ENCODE measurements at places on chromosomes 3 and 15. TPM values are rescaled to one million over a fixed set of nuclear protein-coding genes. Genes with fewer than 3 reads are reported as not detected.

PTH1R gene
- 0.29 TPM for total RNA-seq

ATP13A5 gene
- total RNA-seq, result not detected

TGM5 gene
- total RNA-seq, result not detected

ST6GAL1 gene
- 8.0 TPM for total RNA-seq

C3orf22 gene
- total RNA-seq, result not detected

TGM4 gene
- not detected for total RNA-seq

ARNT2 gene
- total RNA-seq, result 30.0 TPM

P2RY12 gene
- not detected for total RNA-seq

DNA sequence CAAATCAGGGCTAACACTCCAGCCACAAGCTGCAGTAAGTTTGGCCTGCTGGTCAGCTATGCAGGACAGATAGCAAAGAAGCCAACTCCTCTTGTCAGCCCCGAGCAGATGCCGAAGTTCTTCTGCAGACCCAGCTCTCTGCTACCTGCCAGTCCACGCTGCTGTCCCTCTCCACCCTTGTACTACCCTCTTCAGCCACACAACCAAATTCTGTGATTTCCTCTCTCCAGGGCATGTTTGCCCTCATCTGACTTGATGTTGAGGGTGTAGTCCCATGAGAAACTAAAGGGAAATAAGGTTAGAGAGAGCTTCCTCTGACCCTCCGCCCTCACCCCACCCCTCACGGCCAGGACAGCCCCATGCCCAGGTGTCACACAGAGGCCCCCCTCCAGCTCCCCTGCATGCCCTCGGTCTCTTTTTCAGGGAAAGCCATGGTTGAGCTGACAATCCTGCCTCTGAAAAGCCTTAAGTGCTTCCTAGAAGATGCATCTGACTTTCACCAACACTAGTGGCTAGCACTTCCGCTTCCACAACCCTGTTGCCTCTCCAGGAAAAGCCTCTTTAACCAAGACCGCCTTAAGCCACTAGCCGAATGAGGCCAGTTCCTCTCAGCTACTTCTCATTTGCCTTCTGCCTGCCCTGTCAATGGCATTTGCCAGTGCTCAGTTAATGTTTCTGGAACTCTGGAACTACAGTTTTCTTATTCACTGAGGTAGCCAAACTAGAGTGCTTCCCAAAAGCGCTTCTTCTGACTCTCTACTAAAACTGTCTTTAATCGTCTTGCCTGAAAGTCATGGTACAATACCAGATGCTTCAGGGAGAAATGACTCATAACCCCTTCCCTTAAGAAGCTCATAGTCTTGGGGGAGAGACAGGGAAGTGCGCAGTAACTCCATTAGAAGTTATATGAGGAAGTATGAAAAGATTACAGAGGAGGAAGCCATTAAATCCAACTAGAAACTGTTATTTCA lies 300.4 kb upstream of the STT3B start:
- H3K4me3 ChIP-seq, result no peak overlapping the region
- peak; percentile 55 for DNase-seq
- peaks cover 25% of the 10 kb centered on the region for H3K27me3 ChIP-seq

DNA sequence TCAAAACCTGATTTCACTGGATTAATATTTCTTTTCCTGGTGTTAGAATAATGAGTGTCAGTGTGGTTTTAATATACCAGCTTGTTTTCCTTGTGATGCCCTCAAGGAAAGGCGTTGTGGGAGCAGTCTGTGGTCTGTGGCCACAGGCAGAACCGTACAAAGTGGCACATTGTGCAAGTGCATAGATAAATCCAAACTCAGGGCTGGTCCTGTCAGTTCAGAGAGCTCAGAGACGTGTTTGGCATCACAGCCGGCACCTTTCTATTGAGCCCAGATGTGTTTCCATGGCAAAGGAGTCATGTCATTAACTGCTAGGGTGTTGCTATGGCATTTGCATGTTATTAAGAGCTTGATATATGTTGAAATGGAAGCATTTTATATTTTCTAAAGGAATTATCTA lies 289.9 kb upstream of the RASGRP1 start:
- no peaks in the 10 kb centered on the region for H3K27me3 ChIP-seq
- DNase-seq, result no peak
- no peak overlapping the region for H3K27ac ChIP-seq
- no peak overlapping the region for H3K4me3 ChIP-seq

GRCh38 chr15:99197856-99198255 lies 51.5 kb downstream of the TTC23 start:
- no peak overlapping the region for H3K27ac ChIP-seq
- no peaks in the 10 kb centered on the region for H3K27me3 ChIP-seq
- peaks cover 6% of the 10 kb centered on the region for H3K36me3 ChIP-seq
- no peak for DNase-seq
- no peaks in the 10 kb centered on the region for H3K4me1 ChIP-seq

DNA sequence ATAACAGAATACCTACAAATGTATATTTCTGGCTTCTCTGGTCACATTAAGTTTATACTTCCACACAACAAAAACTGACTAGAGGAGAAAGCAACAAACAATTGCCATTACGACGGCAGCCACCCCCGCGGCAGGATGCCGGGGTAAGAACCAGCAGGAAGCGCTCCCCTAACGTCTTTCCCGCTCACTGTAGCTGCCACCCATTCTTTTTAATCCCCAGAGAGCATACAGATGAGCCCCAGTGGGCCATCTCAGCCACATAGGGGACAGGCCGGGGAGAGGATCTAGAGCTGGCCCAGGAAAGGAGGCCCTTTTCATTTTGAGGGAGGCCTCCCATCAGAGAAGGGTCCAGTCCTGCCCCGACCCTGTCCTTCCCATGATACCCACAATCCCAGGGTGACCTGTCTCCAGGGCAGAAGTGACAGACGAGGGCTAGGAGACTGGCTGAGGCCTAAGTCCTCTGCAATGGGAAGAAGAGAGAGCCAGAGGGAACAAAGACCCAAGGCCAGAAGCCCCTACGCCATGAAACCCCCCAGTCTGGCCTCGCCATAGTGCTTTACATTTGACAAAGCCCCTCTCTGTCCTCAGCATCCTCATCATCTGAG lies 3.6 kb upstream of the CALML4 start:
- no peaks in the 10 kb centered on the region for H3K4me1 ChIP-seq
- no peak for DNase-seq
- no peak overlapping the region for H3K27ac ChIP-seq
- no peaks in the 10 kb centered on the region for H3K27me3 ChIP-seq
- H3K36me3 ChIP-seq, result no peaks in the 10 kb centered on the region

DNA sequence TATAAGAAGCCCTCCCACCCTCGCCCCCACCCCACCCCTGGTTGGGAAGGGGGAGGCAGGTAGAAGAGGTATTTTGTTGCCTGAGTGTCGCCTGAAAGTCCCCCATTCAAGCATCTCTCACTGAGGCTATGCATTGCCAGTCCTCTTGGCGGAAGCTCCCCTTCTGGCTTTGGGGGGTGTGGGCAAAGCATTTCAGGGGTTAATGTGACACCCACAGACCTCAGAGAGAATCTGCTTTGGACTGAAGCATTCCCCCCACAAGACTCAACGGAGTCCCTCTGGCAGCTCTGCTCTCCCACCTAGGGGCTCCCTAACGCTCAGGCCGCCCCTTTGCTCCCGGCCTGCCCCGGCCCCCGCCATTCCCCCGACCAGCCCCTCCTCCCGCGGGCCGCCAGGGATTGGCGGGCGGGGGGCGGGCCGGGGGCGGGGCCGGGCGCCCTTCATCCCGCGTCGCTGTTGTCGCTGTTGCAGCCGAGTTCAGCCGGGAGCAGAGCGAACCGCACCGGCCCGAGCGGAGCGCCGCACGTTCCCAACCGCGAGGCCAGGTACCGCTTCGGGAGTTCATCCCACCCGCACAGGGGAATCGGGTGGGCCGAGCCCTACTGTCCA lies at the start of gene SLC38A3:
Gene SLC38A3 (plus strand): TSS at position 468 of the 609 bp plus-strand sequence. CDS start 8,929 bp downstream, outside the sequence.
- H3K4me1 ChIP-seq, result no peaks in the 10 kb centered on the region
- no peak within 1 kb of the TSS for H3K27ac ChIP-seq
- H3K27me3 ChIP-seq, result peaks cover 67% of the 10 kb centered on the region
- peak; percentile 89 for DNase-seq
- peak within 1 kb of the TSS; percentile 39 for H3K4me3 ChIP-seq

DNA sequence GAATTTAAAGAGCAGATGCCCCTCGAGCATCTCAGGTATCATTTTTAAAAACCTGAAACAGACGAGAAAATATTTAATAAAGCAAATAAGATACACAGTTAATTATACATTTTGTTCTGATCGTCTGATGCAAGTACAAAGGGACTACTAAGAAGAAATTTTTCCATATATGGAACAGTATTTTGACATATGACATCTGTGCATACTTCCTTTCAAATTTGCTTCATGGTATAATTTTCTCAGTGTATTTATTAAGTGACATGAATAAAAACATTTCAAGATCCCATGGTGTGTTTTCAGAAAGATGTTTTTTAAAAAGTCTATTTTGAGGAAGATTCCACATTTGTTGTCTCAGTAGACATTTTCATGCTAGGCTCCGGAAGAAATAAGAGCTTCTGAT lies 208.1 kb downstream of the VGLL3 start:
- no peak overlapping the region for H3K4me3 ChIP-seq
- DNase-seq, result no peak
- peaks cover 8% of the 10 kb centered on the region for H3K4me1 ChIP-seq
- no peak overlapping the region for H3K27ac ChIP-seq
- no peaks in the 10 kb centered on the region for H3K36me3 ChIP-seq

- DNase-seq, result peak; percentile 46
- no peaks in the 10 kb centered on the region for H3K27me3 ChIP-seq
- no peaks in the 10 kb centered on the region for H3K36me3 ChIP-seq
- H3K27ac ChIP-seq, result no peak overlapping the region
- H3K4me3 ChIP-seq, result no peak overlapping the region
Observed at GRCh38 chr3:102224171-102224570, 210.6 kb upstream of the ZPLD1 start.

- no peak overlapping the region for H3K27ac ChIP-seq
- no peaks in the 10 kb centered on the region for H3K36me3 ChIP-seq
- no peaks in the 10 kb centered on the region for H3K27me3 ChIP-seq
- DNase-seq, result no peak
- H3K4me3 ChIP-seq, result no peak overlapping the region
Observed at GRCh38 chr15:69410248-69410874, 3.8 kb upstream of the KIF23 start.
